ENCODE measurements at places on chromosomes 7 and 10. TPM values are rescaled to one million over a fixed set of nuclear protein-coding genes. Genes with fewer than 3 reads are reported as not detected.

PPP1R17 gene
- total RNA-seq, result not detected

TRIM50 gene
- total RNA-seq, result not detected

C10orf95 gene
- not detected for total RNA-seq

TSPAN13 gene
- total RNA-seq, result 0.61 TPM

VSTM4 gene
- 0.10 TPM for total RNA-seq

LSM8 gene
- 49.9 TPM for total RNA-seq

DENND2A gene
- total RNA-seq, result not detected

FRAT1 gene
- 4.8 TPM for total RNA-seq

GFRA1 gene
- not detected for total RNA-seq

LIPJ gene
- not detected for total RNA-seq

PNLIPRP2 gene
- total RNA-seq, result not detected

AS3MT gene
- 0.12 TPM for total RNA-seq

ZNF425 gene
- total RNA-seq, result 1.1 TPM

LOXL4 gene
- total RNA-seq, result not detected

ASB13 gene
- 6.3 TPM for total RNA-seq

ZDHHC4 gene
- total RNA-seq, result 26.6 TPM

CLEC5A gene
- not detected for total RNA-seq

VGF gene
- total RNA-seq, result 0.20 TPM

CDK1 gene
- 91.4 TPM for total RNA-seq

IL6 gene
- total RNA-seq, result 1.2 TPM

ADIRF gene
- total RNA-seq, result not detected

UCMA gene
- total RNA-seq, result not detected

CNPY1 gene
- total RNA-seq, result not detected
